ENCODE measurements at places on chromosomes 7 and 10.

GRCh38 chr10:31384589-31384949 is 65.6 kb downstream of the ZEB1 start:
- DNase-seq, result no peak

DNA sequence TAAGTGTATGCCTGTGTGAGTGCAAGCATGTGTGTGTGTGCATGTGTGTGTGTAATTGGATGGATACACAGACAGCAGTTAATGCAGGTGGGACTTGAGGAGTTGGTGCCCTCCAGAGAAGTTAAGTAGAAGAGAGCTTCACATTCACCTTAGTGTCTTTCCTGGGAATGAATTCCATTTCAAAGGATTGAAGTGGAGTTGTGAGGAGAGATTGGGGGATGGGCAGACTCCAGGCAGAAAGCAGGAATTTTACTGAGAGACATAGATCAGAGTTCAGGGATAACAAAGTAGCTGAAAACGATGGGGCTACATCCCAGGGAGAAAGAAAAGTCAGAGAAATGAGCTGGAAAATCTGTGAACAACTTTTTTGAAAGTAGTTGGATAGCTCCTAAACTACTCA is 464.4 kb downstream of the TCERG1L start:
- DNase-seq, result no peak

DNA sequence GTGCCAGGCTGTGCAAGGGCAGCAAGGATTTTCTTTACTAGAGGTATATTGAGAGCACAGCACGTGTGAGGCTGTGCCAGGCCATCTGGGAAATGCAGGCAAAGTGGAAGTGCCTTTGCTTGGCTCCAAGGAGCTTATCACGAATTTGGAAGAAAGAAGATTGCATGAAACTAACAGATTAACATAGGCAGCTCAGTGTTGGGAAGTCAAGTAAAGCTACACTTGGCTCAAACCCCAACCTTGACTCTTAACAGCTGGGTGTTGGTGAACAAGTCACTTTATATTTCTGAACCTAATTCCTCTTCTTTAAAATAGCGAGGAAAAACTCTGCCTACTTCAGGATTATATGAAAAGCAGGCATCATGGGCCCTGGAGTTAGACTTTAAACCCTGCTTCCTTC is 105.2 kb downstream of the PLCE1 start:
- no peak for DNase-seq

- no peak for DNase-seq
Measured at GRCh38 chr7:103343332-103343731, 1.2 kb downstream of the DNAJC2 start.

DNA sequence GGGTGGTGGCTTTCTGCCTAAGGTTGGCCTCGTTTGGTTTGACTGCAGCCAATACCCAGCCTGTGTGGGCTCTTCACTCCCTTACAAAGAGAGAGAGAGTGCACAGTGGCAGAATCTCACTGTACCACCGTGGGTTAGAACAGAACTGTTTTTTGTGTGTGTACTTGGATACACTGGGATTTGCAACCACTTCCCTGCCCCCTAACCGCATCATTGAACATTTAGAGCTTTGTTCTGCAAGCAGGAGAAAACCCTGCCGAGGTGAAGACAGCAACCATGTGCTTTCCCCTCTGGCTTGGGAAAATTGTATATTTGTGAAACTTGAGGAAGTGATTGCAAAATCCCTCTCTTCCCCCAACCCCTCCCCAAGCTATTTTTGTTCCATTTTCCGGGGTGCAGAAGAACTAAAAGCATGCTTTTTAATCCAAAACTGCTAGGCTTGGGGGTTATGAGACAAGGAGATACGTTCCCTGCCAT is 201.2 kb downstream of the TCF7L2 start:
- no peak for DNase-seq

GRCh38 chr7:1893036-1893435 is 223.0 kb downstream of the ELFN1 start:
- DNase-seq, result no peak

GRCh38 chr7:128894101-128894440 is 16.4 kb downstream of the KCP start:
- DNase-seq, result no peak

GRCh38 chr10:34426041-34426440 is 389.1 kb downstream of the PARD3 start:
- no peak for DNase-seq

DNA sequence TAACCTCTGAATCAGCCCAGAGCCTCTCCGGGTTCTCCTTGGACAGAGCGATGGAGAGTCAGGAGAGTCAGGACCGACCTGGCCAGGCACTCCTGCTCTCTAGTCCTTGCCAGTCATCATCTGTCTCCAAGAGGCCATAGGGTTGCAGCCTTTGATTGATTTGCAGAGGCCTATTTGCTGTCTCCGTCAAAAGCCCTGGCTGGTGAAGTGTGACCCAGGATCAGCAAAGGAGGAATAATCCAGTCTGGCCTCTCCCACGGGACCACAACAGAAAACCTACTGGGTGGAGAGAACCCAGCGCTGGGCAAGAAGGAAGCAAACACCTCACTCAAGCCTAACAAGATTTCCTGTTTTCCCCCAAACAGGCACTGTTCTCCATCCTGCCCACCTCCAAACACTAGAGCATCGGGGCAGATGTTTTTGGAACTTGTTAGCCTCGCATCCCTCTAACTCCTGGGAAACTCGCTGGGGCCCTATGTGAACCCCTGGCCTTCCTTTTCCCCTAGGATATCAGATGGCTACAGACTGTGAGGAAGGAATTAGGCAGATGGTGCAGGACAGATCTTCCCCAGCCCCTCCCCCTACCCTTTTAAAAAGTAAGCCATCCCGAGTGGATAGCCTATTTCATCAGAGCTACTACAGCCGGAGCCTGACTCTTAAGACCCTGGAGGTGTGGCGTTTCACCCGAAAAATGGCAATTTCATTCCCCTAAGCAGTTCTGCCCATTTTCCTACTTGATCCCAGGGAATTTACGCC is 54.3 kb downstream of the PODXL start:
- DNase-seq, result no peak

GRCh38 chr10:77392236-77392721 is 245.3 kb downstream of the KCNMA1 start:
- DNase-seq, result no peak

- DNase-seq, result no peak
Measured at GRCh38 chr10:123761038-123761428, 94.9 kb downstream of the GPR26 start.

- no peak for DNase-seq
Measured at GRCh38 chr7:4014346-4015050, 667.6 kb upstream of the FOXK1 start.
